ENCODE measurements at places on chromosomes 4 and X.
A peak's percentile ranks its signal among the peaks of the same experiment; 100 is the strongest.

- no peak for DNase-seq
Observed at GRCh38 chr4:128823025-128823661, 13.6 kb downstream of the JADE1 start.

GRCh38 chrX:133881007-133881406 lies 104.4 kb downstream of the GPC3 start:
- no peak for DNase-seq

DNA sequence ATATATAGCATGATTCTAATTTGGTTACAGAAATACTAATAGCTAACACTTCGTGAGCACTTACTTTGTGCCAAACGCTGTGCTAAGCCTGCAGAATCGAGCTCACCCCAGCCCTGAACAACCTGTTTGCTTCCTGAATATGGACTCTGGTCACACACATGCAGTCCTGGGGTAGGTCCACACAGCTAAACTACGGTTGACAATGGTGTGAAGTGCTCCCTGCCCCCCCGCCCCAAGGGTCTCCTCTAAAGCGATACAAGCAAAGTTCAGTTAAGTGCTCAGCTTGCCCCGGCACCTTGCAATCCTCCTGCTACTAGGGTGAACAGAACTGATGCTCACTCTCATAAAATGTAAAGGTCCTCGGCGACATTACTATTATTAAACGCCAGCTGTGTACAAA lies 879 bp downstream of the FOXP3 start:
- no peak for DNase-seq

GRCh38 chr4:76513482-76513881 lies 78.5 kb downstream of the SHROOM3 start:
- no peak for DNase-seq

DNA sequence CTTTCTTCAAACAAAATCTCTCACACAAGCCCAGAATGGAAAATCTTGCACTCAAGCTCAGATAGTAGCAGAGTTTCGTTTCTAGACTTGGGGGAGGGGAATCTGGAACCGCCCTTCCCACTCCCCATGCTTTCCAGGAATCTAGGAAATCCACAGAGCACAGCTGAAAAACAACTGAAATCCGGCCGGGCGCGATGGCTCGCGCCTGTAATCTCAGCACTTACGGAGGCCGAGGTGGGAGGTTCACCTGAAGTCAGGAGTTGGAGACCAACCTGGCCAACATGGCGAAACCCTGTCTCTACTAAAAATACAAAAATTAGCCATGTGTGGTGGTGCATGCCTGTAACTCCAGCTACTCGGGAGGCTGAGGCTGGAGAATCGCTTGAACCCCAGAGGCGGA lies 127.3 kb upstream of the SLC34A2 start:
- no peak for DNase-seq

GRCh38 chr4:188778905-188779304 lies 639.7 kb downstream of the TRIML1 start:
- no peak for DNase-seq

DNA sequence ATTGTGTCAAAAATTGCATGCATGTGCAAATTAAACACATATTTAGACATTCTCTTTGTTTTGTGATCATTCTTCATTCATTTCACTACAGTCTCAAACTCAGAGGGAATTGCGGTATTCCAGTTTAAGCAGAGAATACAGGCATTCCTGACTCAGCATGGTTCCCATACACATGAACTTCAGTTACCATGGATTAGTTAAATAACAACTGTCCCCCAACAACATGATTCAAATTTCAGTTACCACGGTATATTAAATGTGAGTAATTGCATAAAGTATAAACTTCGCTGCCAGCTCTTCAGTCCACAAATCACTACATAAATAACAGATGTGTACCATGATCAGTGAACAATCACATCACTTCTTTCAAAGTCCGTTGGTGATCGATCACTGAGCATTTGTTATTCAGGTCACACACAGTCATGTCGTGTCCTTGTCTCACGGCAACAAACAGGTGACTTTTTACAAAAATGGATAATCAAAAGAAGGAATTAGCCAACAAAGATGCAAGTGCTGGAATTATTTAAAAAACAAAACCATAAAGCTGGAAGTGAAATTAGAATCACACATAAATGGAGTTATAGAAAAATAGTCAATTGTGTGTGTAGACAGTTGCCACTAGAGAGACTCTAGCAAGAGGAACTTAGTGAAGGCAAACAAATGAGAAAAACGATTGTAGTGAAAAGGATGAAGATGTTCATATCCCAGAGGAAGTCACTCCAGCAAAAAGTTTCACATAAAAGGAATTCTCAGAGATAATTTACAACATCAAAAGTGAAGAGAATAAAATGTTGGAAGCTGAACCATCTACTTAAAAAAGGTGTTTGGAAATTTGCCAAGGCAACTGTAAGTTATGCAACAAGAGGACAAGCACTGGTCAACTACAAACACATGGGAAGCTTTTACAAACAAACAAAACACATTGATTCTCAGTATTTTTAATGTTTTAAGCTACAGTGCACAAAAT lies 138.6 kb upstream of the SMARCAD1 start:
- DNase-seq: no peak

- DNase-seq: no peak
Observed at GRCh38 chr4:55617587-55618197, 18.4 kb downstream of the NMU start.

DNA sequence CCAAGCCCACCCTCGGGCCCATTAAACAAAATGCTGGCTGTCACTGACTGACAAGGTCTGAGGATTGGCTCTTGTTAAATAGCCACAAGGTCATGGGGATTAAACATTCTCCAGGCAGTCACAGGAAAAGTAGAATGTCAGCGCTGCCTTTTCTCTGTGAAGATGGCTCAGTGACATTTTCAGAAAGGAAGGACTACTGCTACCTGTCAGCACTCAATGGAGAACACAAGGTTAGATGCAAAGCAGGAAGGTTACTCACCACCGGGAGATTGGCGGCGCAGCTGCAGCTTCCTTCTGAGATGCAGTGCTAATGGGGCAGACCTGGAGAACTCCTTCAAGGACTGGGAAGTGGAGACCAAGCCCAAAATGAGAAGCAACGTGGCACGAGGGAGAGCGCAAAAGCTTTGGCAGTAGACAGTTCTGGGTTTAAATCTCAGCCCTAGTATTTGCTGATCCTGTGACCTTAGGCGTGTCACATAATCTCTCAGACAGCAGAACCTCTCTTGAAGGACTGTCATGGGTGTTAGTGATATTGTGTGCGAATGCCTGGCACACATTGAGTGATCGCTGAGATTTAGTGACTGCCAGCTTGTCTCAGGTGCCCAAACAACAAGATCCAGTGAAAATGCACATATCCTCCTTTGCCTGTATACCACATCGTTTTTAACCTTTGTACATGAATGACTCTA lies 213.1 kb upstream of the BOD1L1 start:
- DNase-seq: no peak

GRCh38 chr4:139826426-139826825 lies 160.8 kb downstream of the MGST2 start:
- peak; percentile 28 for DNase-seq

All from NCI-H1417 treated with DMSO at 0.1 percent for 48 hours (cell line).